NCI-H1092 (cell line): ENCODE measurements at places on chromosomes 13 and 19.

DNA sequence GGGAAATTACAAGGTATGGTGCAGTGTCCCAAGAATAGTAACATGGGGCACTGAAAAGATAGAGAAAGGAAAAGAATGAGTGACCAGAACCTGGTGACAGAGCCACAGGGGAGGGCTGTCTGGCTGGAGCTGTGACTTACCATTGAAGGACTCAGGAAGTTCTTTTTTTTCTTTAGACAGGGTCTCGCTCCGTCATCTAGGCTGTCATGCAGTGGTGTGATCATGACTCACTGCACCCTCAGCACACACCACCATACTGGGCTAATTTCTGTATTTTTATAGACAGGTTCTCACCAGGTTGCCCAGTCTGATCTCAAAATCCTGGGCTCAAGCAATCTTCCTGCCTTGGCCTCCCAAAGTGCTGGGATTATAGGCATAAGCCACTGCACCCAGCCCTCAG lies 8.8 kb upstream of the CPB2 start:
- DNase-seq, result no peak

- DNase-seq, result no peak
Observed at GRCh38 chr13:50340146-50340545, 324.9 kb downstream of the KCNRG start.

- no peak for DNase-seq
Observed at GRCh38 chr19:28948566-28948965, 264.4 kb downstream of the UQCRFS1 start.

- DNase-seq, result no peak
Observed at GRCh38 chr19:831407-832369, 4.1 kb downstream of the AZU1 start.

- DNase-seq, result no peak
Observed at GRCh38 chr19:48487948-48488347, 18.8 kb downstream of the CYTH2 start.

DNA sequence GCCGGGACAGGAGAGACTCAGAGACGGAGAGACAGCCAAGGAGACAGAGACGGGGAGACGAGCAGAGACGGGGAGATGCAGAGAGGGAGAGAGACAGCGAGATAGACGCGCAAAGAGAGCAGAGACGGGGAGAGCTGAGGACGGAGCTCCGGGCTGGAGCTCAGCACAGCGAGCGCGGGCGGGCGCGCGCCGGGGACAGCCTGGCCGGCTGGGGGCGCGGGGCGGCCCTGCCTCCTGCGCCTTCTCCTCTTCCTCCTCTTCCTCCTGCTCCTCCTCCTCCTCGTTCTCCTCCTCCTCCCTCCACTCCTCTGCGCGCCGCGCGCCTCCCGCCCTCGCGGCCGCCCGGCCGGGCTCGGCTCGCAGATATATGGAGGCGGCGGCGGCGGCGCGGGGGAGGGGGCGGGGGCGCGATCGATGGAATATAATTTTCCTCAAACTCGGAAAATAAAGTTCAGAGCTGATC lies at the start of gene ERFL:
TSS of gene ERFL (minus strand) at position 229 of the 463 bp plus-strand sequence. CDS start 15,530 bp downstream, outside the sequence.
- DNase-seq, result no peak

DNA sequence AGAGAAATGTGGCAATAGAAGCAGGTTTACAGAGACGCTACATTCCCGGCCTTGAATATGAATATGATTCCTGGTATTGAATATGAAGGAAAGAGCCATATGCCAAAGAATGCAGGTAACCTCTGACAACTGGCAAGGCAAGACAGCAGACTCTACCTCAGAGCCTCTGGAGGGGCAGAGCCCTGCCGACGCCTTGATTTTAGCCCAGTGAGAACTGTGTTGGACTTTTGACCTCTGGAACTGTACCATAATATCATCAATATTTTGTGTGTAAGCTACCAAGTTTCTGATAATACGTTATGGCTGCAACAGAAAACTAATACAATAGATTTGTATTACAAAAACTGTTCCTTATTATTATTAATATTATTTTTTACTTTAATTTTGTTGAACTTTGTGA lies 219.7 kb downstream of the FGF14 start:
- DNase-seq, result no peak

DNA sequence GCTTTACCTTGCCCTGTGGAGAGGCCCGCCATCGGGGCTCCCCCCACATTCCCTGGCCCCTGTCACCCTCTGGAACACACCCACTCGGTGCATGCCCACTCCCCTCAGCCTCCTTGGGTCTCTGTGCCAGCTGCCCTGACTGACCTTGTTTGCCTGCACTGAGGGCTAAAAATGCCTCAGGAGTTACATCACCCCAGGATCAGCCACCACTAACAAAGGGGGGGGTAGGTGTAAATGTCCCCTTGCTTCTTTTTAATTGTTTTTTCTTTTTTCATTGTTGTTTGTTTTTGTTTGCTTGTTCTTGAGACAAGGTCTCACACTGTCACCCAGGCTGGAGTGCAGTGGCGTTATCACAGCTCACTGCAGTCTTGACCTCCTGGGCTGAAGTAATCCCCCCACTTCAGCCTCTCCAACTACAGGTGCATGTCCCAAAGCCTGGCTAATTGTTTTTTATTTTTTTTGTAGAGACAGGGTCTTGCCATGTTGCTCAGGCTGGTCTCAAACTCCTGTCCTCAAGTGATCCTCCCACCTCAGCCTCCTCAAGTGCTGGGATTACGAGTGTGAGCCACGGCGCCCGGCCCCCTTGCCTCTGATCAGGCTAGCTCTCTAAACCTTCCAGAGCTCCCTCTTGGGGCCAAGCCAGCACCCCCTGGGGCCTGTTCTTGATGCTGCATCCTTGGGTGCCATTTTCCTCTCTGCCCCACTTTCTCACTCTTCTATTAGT lies 297.1 kb downstream of the UQCRFS1 start:
- no peak for DNase-seq

- DNase-seq, result no peak
Observed at GRCh38 chr13:69959046-69959445, 148.6 kb upstream of the ATXN8OS start.

DNA sequence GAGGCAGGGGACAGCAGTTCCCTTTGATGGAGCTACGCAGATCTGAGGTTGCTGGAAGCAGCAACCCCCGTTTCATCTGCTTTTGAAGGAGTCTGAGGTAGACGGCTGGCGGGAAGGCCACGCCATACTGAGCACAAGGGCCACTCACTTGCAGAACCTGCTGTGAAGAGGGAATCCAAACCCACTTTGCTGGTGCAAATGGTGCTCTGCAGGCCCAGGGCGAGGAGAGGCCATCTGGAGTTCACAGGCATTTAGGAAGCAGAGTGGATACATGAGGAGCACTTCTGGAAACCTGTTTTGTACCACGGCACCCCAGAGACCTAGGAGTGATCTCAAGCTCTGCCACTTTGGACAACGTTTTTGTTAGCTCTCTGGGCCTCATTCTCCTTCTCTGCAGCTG lies 227.8 kb downstream of the UQCRFS1 start:
- no peak for DNase-seq
